ENCODE measurements at places on chromosomes 2 and 18.

- DNase-seq = no peak
These were observed 318.5 kb upstream of the CWC22 start for GRCh38 chr2:180325416-180326120.

DNA sequence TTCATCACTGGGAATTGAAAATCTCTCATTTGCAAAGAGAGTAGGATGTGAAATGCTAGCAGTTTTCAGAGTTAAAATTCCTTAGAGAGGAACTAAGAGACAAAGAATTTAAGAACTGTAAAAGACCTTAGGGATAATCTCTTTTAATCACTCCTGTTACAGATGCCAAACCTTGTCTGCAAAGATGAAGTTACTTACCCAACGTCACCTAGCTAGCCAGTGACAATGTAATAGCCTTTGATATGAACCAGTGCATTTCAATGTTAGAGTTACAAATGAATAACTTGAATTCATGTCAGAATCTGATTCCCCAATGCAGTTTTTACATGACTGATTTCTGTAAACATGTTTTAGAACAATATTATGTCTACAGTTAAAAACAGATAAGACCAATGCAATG is 190.1 kb downstream of the LRP1B start:
- no peak for DNase-seq

GRCh38 chr18:76161983-76162382 is 333.1 kb downstream of the ZNF516 start:
- DNase-seq = no peak

GRCh38 chr18:79058007-79058406 is 11.2 kb upstream of the ATP9B start:
- no peak for DNase-seq

GRCh38 chr2:21519412-21519811 is 395.6 kb downstream of the TDRD15 start:
- no peak for DNase-seq

GRCh38 chr2:101989740-101990460 is 1.9 kb upstream of the IL1R2 start:
- no peak for DNase-seq

DNA sequence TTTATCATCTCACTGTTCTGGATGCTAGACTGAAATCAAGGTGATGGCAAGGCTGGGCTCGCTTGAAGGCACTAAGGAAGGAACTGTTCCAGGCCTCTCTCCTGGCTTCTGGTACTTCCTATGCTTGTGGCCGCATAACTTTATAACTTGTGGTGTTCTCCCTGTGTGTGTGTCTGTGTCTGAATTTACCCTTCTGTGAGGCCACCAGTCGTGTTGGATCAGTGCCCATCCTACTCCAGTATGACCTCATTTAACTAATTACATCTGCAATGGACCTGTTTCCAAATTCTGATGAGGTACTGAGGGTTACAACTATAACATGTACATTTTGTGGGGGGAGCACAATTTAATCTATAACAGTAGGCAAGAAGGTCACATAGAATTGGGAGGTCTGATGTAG is 41.6 kb downstream of the LYPD6B start:
- DNase-seq = no peak

DNA sequence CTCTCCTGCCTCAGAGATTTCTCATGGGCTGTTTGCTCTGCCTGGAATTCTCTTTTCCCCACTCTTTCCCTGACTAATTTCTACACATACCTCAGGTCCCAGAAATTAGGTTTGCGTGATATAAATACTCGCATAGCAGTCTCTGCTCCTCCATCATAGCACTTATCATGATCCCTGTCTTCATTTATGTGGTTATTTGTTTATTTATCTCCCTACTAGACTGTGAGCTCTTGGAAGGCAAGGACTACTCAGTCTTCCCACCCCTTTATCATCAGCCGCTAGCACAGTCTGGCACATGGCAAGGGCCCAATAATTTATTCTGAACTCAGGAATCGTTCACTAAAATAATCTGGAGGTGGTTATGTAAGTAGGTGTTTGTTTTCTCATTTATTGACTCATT is 79.3 kb downstream of the ADCYAP1 start:
- no peak for DNase-seq

DNA sequence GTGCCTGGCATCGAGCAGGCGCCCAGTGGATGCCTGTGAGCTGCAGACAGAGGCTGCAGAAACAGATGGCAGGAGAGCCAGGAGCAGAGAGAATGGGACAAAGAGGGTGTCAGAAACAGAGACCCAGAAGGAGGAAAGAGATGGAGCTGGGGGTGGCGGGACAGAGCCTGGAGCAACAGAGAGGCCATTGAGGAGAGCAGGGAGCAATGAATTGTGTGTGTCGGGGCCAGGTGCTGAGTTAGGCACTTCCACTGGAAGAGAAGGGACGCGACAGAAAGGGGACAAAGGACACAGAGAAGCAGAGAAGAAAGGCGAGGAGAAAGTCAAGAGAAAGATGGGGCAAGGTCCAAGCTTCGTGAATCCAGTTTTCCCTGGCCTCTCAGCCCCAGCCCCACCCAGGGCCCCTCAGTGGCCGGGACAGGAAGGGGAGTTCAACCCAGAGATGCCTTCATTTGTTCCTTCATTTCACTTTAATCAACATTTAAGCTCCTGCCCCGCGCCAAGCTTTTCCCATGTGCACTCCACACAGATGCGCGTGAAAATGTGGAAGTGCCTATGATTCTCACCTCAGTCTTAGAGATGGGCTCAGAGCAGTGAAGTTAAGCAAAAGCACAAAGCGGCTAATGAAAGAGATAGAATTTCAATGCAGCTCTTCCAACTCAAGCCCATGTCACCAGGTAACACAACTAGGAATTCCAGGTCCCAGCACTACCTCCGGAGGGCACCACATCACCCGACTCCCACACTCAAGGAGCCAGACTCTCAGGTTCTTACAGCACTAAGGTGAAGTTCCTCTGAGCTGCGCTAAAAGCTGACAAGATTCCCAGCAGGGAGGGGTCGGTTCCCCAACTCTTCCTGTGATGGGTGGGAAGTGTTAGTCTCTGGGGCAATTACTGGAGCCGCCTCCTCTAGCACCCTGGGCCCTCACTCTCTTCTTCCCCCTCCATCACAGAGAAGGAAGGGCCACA is 55.1 kb downstream of the TNS1 start:
- no peak for DNase-seq
